ENCODE measurements at places on chromosomes 4 and X. TPM values are rescaled to one million over a fixed set of nuclear protein-coding genes. Genes with fewer than 3 reads are reported as not detected.

The SULT1B1 gene
- 0.65 TPM for total RNA-seq

The FRG2 gene
- total RNA-seq, result not detected

The WDR19 gene
- 19.9 TPM for total RNA-seq

The OSTC gene
- 376 TPM for total RNA-seq

The CSAG2 gene
- not detected for total RNA-seq

The CYTL1 gene
- total RNA-seq, result not detected

The ART3 gene
- not detected for total RNA-seq

The HAND2 gene
- total RNA-seq, result 11.0 TPM

The NAT8L gene
- 0.36 TPM for total RNA-seq

The GRIA2 gene
- total RNA-seq, result not detected

The GABRG1 gene
- total RNA-seq, result not detected

The SHISA3 gene
- 28.0 TPM for total RNA-seq

The AFP gene
- total RNA-seq, result not detected

The DUSP21 gene
- total RNA-seq, result not detected

The CTAG1A gene
- not detected for total RNA-seq

The BMPR1B gene
- total RNA-seq, result 0.32 TPM

The TLR7 gene
- total RNA-seq, result not detected

The NCAPG gene
- 7.6 TPM for total RNA-seq

The TREX2 gene
- 0.90 TPM for total RNA-seq

The HERC5 gene
- total RNA-seq, result 0.16 TPM

The FRG1 gene
- total RNA-seq, result 25.9 TPM

The POU4F2 gene
- total RNA-seq, result not detected

The UGT2A3 gene
- not detected for total RNA-seq

The HCCS gene
- total RNA-seq, result 17.3 TPM

The PLA2G12A gene
- total RNA-seq, result 15.1 TPM

The SPANXB1 gene
- not detected for total RNA-seq

The ZDHHC15 gene
- under 0.01 TPM for total RNA-seq

The PARM1 gene
- 4.3 TPM for total RNA-seq

The PITX2 gene
- total RNA-seq, result not detected

The SLITRK2 gene
- not detected for total RNA-seq

The MXRA5 gene
- total RNA-seq, result not detected

The RHOXF2 gene
- total RNA-seq, result not detected

The FTSJ1 gene
- 76.2 TPM for total RNA-seq

The ALG13 gene
- total RNA-seq, result 34.5 TPM

The RPGR gene
- 7.4 TPM for total RNA-seq

The IL13RA2 gene
- 13.1 TPM for total RNA-seq

The HPGD gene
- total RNA-seq, result not detected

The RIBC1 gene
- 0.16 TPM for total RNA-seq

The DCHS2 gene
- total RNA-seq, result not detected

The PYURF gene
- total RNA-seq, result 55.1 TPM

The AGTR2 gene
- total RNA-seq, result not detected

The DGKK gene
- total RNA-seq, result not detected
